ENCODE measurements at places on chromosomes 2 and 18.

DNA sequence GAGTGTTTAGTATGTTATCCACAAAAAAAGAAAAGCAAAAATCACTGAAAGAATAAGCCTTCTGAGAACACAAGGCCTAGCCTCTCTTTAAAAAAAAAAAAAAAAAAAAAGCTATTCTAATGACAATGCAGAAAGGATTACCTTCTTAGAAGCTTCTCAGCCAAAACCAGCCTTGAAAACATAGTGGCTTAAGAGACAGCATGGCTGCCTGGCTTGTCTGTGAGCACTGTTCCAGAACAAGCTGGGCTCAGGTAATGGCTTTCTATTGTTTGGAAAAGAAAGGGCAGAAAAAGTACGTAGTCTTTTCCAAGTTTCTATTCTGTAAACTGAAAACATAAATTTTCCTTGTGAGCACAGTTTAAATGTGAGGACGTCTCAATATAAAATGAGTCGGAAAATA lies 119.5 kb downstream of the MAP3K20 start:
- no peak for DNase-seq

DNA sequence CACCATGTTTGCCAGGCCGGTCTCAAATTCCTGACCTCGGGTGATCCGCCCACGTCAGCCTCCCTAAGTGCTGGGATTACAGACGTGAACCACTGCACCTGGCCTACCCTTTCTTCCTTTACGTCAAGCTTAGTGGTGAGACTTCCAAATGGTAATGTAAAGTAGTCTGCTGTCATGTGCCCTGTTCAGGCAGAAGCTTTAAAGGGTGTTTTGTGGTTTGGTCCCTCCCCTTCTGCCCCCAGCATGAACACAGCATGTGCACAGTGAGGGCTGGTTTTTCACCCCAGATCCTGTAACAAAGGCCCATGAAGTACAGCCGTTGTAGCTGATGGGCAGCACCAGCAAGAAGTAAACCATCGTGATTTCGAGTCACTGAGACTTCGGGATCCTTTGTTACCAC lies 2.7 kb upstream of the DTYMK start:
- no peak for DNase-seq

DNA sequence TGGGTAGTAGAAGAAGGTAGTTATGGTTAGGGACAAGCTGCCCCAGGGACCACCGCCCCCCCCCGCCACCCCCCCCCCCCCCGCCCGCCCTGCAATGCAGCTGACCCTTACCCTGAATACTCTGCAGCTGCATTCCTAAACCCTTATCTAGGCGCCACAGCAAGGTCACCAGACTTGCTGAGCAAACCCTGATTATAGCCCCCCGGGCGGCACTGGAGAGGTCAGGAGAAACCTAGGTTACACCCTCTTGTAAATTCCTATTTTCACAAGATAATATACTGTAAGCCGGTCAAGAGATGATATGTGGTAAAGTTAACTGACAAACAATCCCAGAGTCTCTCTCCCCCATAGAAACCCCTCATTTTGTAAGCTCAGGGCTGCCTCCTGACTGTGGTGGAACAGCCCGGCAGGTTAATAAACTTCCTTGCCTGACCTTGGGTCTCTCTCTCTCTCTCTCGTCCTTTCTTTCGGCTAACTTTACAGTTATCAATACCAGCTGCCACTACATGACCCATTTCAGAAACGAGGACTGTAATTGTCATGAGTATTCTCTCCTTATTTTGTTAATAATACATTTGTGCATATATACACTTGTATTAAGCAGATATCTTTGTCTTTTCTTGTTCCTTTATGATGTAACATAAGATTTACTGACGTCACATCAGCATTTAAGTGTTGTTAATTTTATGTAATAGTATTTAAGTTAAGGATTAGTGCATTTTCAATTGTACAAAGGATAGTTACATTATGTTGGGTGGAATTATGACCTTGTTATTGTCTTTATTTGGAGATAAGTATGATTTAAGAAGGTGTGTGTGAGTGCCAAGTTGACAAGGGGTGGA lies 22.8 kb upstream of the SMAD4 start:
- no peak for DNase-seq

- no peak for DNase-seq
These were observed 12.0 kb upstream of the GTF2A1L start for GRCh38 chr2:48605482-48606175.

DNA sequence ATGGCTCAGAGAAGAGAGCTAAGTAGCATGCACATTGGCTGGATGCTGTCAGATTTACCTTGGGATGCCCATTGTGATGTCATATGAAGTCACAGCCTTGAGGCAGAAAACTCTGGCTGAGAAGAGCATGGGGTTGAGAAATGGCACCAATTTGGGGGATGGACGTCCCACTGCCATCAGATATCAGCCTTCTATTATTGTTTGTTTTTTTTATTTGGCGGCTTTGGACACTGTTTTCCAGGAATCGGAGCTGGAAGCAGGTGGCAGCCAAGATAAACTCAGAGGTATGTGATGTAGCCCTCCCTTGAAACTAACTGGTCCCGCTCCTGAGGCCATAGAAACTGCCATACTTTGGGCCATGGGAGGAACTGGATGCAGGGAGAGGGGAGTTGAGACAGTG lies 40.6 kb downstream of the GCKR start:
- no peak for DNase-seq

- no peak for DNase-seq
These were observed 97.3 kb downstream of the DOCK10 start for GRCh38 chr2:224944707-224945547.

- peak; percentile 11 for DNase-seq
These were observed 841.8 kb downstream of the SLC4A3 start for GRCh38 chr2:220469201-220469600.

- DNase-seq, result no peak
These were observed 88.9 kb upstream of the CYP26B1 start for GRCh38 chr2:72236445-72237067.

GRCh38 chr18:24678626-24679025 lies 218.2 kb downstream of the HRH4 start:
- no peak for DNase-seq

DNA sequence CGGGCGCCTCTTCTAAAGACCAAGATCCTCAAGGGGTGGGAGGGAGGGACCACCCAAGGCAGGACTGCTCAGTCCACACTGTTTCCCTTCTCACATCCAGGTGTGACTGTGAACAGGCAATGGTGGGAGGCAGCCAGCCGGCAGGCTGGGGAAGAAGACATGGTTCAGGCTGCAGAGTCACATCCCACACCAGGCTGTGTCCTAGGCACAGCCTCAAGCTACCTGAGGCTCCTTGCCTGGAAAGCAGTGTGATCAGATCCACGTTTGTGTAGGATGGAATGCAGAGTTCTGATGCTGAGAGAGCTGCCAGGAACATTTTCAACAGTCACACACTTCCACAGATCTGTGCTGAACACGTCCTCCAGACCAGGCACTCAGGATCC lies 16.4 kb downstream of the SLC66A2 start:
- DNase-seq, result no peak

DNA sequence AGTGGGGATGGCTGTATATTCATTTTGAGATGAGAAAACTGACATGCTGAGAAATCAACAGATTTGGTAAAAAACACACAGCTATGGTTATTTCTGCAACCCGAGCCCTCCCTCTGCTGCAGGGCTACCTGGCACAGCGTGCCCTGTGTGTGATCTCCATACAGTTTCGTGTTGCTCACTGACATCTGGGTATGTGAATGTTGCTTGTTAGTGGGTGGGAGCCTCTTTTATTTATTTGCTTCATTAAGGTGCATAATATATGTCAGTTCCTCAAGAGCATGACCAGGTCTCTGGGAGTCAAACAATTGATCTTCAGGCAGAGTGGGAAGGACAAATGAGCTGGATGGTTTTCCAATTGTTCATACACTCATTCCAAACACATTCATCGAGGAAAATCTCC lies 139.1 kb upstream of the FHL2 start:
- no peak for DNase-seq

- no peak for DNase-seq
These were observed 64.7 kb downstream of the CCDC148 start for GRCh38 chr2:158391876-158392275.

DNA sequence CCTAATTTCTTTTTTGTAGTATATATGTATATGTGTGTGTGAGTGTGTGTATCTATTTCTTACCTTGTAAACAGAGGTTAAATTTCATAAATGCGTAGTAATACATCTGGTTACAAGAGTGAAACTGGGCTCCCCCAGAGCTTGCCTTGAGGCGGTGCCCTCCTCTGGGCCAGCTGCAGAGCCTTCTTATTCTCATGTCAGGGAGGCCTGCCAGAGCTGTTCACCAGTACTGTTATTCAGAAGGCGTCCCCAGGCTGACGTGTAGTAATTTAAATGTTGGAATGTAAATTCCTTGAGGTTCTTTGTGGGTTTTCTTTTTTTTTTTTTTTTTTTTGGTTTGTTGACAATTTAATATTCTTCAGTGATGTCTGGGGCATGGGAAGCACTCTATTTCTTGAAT lies 11.2 kb downstream of the COPS8 start:
- DNase-seq, result no peak

DNA sequence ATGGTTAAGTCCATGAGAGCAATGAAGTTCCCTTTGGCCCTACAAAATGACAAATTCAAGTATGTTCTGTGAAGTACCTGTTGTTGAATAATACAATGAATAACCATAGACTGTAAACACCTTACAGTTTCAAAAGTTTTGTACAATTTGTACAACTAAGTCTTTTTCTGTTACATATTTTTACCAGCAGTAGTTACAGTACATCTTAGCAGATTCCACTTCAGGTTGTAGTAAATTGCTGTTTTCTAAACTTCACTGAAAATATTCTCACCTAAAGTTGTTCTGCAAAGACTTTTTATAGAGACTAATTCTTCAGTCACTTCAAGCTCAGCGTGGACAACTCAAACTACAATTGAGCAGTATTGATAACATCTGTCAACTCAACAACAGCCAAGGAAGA lies 28.7 kb downstream of the LNPK start:
- DNase-seq, result no peak
